ENCODE measurements at places on chromosomes 2 and 18. TPM values are rescaled to one million over a fixed set of nuclear protein-coding genes. Genes with fewer than 3 reads are reported as not detected.

DNA sequence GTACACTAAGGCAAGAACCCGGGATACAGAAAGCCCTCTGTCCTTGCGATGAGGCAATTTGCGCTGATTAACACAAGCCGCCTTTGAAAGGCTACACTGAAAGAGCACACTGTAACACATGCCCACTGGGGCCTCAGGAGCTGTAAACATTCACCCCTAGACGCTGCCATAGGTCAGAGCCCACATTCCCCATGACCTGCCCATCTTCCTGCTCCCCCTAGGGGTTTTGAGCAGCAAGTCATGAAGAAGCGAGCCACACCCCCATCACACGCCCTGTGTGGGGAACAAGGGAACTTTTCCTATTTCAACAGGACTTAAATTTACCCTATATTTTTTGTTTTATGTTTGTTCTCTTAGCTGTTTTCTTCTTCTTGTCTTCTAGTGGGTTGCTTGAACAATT is 47.8 kb upstream of the SLC4A10 start:
- DNase-seq, result no peak

DNA sequence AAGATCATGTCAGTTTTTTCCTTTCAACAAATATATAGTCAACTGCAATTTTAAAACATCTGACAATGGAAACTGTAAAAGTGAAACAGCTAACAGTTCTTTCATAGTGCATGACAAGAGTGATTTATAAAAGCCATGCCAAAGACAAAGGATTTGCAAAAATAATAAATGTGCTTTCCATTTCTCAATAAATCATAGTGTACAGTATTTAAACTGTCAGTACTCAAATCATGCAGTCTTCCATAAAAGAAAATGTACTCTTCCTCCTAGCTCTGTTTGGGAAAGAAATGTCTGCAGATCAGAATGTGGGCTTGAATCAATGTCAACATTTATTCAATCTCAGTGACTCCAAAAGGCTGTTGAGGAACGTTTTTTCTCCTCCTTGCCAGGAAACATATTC is 131.7 kb upstream of the PDE1A start:
- no peak for DNase-seq

DNA sequence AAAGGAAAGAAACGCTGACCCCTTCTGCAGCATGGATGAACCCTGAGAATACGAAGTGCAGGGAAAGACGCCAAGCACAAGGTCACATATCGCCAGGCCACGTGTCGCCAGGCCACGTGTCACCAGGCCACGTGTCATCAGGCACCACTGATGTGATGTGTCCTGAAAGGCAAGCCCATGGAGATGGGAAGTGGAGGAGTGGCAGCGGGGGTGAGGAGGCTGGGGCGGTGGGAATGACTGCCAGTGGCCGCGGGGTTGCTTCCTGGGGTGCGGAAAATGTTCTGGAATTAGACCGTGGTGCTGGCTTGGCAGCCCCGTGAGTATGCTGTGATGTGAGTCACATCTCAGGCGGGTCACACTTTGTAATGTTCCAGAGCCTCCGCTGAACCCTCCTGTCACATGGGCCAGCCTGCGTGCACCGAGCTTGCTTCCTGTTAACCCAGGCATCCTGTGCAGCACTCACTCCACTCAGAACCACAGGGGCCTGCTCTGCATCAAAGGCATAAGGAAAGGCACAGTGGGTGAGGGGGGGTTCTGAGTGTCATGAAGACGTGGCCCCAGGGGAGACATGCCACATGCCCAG is 39.0 kb downstream of the SLC66A2 start:
- DNase-seq, result peak; percentile 24

IFT172 gene
- 9.9 TPM for total RNA-seq

- peak; percentile 66 for DNase-seq
These were observed 49.7 kb upstream of the ODC1 start for GRCh38 chr2:10497797-10498251.

GRCh38 chr2:230410861-230411569 is 5.0 kb upstream of the SP100 start:
- no peak for DNase-seq

CHST10 gene
- 3.1 TPM for total RNA-seq

DNA sequence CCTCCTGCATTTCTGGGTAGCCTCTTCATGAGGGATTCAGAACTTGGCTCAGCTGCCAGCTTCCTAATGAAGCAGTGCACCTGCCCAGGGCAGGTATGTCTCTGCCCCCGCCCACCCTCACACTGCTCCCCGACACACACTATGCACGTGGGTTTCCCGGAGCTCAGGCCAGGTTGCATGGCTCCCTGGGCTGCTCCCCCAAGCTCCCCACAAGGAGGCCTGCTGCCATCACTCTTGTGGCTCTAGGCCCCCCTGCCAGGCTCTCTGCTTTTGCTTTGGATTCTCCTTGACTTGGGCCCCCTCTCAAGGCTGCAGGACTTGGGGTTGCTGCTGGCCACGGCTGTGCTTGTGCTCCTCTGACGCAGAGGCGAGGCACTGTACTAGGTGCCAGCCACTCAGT is 43.6 kb downstream of the ADD2 start:
- DNase-seq, result no peak

DNA sequence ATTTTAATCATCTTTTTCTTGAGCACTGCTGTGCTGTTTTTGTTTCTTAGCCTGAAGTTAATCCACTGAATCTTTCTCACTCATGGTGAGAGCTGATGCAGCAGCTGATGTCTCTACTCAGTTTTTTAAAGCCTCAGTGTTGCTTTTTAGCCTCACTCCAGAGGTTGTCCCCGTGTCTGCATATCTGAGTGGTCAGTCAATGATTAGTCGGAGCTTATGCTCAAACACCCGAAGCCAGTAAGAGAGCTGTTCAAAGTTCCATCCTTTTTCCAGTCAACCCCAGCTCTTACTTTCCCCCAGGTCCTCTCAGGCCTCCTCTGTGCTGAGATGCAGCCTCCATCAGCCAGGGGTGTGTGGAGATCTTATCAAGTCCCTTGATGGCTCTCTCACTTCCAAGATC is 81.1 kb downstream of the MBOAT2 start:
- no peak for DNase-seq

All from activated CD4-positive, alpha-beta memory T cell treated with anti-CD3 and anti-CD28 coated beads, Interleukin-2, amount 10 ng/mL, durations not matched to agents 7 days and 5 days (primary cell).